ENCODE measurements at places on chromosomes 1 and 21.

DNA sequence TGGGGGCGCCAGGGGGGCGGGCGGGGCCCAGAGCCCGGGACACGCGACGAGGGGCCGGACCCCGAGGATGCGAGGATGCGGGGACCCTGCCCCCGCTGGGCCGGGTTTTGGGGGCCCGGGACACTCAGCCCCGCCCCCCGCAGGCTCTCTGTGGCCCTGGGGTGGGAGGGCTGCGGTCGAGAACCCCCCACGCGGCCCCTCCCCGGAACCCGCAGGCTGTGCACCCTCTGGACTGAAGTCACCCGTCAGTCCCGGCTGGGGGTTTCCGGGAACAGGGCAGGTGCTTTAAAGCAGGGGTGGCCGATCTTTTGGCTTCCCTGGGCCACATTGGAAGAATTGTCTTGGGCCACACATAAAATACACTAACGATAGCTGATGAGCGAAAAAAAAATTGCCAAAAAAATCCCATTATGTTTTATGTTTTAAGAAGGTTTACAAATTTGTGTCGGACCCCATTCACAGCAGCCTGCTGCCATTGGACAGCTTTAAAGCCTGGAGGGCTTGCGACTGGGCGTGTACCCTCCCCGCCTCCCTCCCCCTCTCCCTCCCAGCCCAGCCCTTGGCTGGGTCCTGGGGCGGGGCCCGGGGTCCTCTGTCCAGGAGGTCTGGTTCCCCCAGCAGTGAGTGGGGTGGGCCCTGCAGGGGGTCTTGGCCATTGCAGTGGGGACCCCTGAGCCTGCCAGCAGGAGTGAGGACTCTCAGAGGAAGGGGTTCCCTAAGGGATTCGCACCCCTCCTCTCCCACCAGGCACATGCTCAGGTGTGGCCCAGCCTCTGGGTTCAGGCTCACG is 21.6 kb upstream of the C1orf159 start:
- DNase-seq, result peak; percentile 46

- no peak for DNase-seq
Measured at GRCh38 chr1:5691795-5692509, 300.3 kb downstream of the NPHP4 start.

- no peak for DNase-seq
Measured at GRCh38 chr21:35019631-35020032, 29.5 kb downstream of the RUNX1 start.

- no peak for DNase-seq
Measured at GRCh38 chr21:35995522-35996088, 64.7 kb downstream of the SETD4 start.

GRCh38 chr21:42000908-42001307 is 9.3 kb downstream of the ZBTB21 start:
- DNase-seq, result no peak

DNA sequence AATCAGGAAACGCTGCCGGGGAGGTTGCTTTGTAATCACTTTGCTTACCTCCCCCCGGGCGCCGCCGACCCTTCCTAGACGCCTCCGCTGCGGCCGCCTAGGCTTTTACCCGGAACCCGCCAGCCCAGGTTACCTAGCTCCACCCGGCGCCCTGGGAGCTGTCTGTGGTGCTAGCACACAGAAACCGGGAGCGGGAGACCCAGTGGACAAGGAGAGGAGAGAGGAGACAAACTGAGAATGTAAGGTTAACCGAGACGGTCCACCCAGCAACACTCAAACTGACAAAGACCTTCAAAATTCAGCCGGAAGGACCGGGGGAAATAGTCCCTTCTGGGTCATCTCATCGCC is 9.8 kb downstream of the BARHL2 start:
- no peak for DNase-seq

DNA sequence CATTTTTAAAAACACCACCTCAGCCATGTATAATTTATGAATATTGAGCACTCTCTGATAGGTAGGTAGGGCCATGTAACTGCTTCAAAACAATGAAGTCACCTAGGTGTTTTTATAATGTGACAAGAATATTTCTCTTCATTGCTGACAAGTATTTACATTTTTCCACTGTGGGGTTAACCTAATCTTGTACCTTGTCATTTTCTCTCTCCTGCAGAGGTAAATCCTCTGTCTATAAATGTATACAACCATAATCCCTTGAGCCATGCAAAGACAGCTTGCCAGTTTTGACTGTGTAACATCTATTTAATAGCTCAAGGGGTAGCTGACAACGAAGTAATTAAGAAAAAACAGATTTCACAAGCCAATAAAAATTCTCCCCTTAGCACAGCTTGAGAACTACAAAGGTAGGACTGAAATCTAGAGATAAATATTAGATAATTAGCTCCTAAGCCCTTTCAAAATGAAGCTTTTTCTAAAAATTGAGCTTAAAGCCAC is 137.6 kb upstream of the POGK start:
- no peak for DNase-seq

DNA sequence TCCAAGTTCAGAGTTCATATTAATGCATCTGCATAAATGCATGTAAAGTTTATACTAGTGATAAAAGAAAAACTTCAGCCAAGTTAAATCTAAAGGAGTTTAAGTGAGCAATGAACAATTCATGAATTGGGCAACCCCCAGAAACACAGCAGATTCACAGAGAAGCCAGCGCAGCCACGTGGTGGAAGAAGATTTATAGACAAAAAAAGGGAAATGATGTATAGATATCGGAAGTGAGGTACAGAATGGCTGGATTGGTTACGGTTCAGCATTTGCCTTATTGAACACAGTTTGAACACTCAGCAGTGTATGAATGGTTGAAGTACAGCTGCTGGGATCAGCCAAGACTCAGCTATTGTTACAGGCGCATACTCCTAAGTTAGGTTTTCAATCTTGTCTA is 5.7 kb downstream of the AK5 start:
- DNase-seq, result no peak

DNA sequence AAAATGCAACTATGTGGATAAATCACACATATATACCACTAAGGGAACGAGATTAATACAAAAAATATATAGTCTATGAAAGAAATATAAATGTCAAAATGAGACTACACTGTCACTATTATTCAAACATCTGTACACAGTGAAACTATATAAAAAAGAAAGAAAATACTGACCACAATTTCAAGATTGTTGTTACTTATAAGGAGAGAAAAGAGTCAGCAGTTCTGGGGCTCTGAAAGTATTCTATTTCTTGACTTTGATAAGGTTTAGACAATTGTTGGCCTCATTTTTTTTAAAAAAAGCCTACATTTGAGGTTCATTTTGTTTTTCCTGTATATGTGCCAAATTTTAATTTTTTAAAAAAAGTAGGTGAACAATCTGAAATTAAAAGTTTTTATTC is 319.3 kb upstream of the CHRM3 start:
- no peak for DNase-seq

DNA sequence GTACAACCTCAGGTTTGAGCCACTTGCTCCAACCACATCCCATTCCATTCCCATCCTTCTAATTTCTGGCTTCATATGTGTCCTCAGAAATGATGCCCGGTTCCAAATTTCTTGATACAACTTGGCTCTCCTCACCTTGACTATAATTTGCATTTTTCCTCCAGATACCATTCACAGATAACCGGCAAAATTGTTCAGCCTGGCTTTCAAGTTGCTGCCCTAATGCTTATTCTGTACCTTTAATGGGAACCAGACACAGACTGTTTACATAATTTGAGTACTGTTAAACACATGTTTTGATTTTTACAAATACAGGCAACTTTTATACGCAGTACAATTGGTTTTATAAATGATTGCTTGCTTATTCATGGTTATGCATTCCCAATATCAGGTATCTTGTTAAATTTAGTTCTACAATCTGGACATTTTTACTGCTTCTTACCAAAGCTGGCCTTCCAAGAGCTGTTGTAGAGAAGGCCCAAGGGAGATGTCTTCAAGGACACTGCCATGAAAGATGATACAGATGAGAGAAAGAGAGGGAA is 649.5 kb upstream of the CAMK1G start:
- no peak for DNase-seq

DNA sequence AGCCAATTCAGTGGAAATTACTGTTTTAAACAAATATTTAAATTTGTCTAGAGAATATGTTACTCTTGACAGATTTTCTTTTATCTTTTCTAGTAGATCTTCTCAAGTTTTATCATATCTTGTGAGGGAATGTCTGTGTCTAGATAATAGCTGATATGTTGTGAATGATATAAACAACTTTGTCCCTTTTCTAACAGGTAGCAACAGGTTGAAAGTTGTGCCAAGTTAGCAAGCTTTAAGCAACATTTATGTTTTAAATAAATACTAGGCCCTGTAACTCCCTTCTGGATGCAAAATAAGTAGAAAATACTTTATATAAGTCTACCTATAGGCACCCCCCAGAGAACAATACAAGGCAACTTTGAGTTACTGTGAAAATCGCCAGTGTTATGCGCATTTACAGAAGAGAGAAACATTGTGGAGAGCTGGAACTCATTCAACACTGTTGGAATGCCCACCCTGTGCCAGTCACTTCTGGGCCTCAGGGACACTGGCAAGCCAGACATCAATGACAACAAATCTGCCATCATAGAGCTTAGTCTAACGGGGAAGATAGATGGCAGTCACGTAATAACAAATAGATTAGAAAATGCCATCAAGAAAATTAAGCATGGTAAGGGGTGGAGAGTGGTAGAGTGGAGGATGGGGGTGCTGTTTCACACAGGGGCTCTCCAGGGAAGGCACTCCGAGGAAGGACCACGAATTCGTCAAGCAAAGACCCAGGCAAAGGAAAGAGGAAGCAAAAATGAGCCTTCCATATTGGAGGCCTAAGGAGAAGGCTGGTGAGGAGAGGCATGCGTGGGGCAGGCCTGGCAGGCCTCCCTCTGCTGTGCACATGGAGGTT is 4.4 kb downstream of the MAP3K21 start:
- no peak for DNase-seq

GRCh38 chr1:244989813-244990212 is 125.5 kb upstream of the HNRNPU start:
- DNase-seq, result no peak

- no peak for DNase-seq
Measured at GRCh38 chr1:16922466-16922865, 735 bp downstream of the CROCC start.

DNA sequence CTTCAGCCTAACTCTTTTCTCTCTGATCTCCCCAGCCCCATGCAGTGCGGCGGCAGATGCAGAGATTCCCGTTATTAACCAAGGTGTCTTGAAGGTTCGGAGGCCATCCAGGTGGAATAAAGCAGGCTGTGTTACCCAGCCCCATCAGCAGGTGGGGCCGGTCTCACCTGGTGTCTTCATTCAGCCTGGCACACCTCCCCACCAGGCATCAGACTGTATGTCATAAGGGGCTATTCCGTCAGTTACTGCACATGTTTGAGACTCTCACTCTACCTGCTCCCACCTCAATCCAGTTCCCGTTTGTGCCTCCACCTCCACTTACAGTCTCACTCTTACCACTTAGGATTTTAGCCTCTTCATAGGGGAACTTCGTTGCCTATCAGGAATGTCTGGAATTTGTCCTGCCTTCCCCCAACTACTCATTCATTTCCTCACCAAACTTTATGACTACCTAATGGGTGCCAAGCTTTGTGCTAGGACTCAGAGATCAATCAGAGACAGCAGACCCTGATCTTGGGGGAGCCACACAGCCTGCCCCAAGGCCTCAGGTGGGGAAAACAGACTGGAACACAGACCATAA is 170.2 kb downstream of the PLPP3 start:
- DNase-seq, result no peak

- DNase-seq, result no peak
Measured at GRCh38 chr1:117138561-117138960, 17.0 kb upstream of the TRIM45 start.

DNA sequence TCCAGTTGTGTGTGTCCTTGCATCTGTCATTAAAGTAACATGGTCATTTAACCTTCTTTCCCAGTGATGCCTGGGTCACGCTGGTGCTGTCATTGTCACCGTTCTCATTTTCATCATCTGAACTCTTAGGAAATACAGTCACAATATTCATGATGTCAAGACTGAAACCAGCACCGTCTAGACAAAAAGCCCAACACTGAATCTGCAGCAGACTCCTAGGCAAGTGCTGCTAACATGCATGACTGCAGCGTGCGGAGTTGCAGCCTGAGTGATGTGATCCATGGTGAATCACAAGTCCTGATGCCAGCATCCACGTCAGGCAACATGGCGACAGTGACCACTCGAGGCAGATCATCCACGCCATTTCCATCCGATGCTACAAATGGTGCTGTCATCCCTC is 37.6 kb downstream of the MRPL37 start:
- no peak for DNase-seq

- DNase-seq, result no peak
Measured at GRCh38 chr1:202575918-202576653, 134.2 kb downstream of the SYT2 start.

DNA sequence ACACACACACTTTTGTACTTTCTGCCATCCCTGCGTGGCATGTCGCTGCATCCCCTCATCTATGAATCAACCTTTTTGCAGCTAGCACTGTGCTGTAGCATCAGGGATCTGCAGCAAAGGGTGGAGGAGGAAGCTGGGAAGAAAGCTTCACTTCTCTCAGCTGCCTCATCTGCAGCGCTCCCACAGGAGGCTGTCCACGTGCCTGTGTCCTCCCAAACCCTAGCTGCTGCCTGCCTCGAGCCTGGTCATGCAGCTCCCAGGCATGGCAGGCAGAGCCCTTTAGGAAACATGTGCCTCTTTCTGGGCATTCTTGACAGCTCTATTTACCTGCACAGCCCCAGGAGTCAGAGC is 262.1 kb upstream of the SGIP1 start:
- DNase-seq, result no peak

DNA sequence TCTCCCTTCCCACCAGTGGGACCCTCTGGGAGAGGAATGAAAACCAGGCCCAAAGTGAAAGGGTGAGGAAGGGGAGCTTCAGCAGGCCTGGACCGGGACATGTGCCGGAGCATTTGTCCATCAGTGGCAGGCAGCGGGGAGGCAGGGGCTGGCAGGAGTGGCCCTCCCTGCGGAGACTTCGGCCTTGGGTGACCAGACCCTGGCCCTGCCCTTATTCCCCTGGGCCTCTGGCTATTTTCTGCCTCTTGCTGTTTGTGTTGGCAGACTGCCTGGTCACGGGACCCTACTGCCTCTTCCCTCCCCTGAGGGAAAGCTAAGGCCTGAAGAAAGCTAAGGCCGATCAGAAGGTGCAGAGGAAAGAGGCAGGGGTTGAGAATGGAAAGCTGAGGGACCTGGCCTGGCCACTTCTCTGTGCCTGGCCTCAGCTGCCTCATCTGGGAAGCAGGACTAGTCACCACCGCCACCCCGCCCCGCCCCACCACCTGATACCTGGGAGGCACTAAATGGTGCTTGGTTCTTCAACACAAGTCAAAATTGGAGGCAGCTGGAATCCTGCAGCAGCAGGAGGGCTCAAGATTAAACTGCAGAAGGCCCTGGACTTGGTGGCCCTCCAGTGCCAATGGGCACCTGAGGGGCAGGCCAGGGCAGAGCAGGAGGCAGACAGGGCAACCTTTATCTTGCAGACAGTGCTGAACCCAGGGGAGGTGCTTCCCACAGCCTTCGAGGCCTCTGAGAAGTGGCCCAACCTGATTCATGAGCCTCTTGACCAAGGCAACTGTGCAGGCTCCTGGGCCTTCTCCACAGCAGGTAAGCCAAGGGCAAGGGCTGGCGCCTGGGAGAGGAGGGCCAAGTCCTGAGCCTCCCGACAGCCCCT is 7.9 kb downstream of the TINAGL1 start:
- DNase-seq, result no peak

- DNase-seq, result no peak
Measured at GRCh38 chr1:71593523-71593922, 512.7 kb upstream of the ZRANB2 start.
